B cell (primary cell): ENCODE measurements at places on chromosomes 13 and 19. TPM values are rescaled to one million over a fixed set of nuclear protein-coding genes. Genes with fewer than 3 reads are reported as not detected.
A peak's percentile ranks its signal among the peaks of the same experiment; 100 is the strongest.

DNA sequence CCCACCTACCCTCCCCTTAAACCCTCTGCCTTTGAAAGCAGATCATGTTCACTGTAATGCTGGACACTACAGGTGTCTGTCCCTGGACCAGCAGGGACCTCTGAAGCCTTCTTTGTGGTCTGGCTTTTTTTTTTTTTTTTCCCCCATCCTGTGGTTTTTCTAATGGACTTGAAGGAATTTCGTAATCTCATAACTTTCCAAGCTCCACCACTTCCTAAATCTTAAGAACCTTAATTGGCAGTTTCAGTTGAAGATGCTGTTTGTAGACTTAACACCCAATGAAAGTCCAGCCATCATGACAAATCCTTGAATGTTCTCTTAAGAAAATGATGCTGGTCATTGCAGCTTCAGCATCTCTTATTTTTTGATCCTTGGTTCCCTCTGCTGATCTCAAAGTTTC, 45.0 kb upstream of the LRCH1 start:
- no peaks in the 10 kb centered on the region for H3K27me3 ChIP-seq
- no peak overlapping the region for H3K4me3 ChIP-seq
- no peak for DNase-seq
- H3K4me1 ChIP-seq = no peaks in the 10 kb centered on the region
- no peaks in the 10 kb centered on the region for H3K36me3 ChIP-seq

DNA sequence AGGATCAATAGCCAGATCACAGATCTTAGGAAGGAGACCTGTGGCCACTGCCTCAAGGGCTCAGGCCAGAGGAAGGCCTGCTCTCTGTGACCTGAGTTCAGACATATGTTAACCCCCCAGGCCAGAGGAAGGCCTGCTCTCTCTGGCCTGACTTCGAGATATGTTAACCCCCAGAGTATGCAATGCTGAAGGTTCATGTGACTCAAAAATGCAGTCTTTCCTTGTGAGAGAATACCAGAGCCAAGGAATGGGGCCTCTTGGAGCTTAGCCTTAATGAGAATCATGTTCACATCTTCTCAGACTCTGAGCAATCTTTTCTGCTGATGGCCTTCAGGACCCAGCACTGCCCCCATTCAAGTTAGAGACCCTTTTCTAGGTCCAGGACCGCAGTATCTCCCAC, 36.7 kb downstream of the MBNL2 start:
- H3K4me1 ChIP-seq = peaks cover 34% of the 10 kb centered on the region
- no peaks in the 10 kb centered on the region for H3K27me3 ChIP-seq
- no peak for DNase-seq
- no peak overlapping the region for H3K27ac ChIP-seq
- no peak overlapping the region for H3K4me3 ChIP-seq

DNA sequence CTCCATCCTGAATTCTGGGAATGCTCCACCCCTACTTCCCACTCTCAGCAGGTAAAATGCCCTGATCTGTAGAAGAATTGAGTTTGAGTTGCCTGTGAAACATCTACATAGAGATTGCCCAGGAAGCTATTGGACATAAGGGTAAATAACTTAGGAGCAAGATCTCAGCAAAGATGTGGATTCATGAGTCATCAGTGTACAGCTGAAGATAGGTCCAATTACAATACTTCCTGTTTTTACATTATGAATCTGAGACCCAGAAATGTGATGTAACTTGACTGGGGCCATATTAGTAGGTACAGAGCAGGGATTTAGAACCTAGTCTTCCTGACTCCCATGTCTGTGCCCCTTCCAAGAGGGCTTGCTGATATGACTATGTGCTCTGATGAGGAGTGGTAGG, 79.4 kb upstream of the FNDC3A start:
- H3K27me3 ChIP-seq = peaks cover 5% of the 10 kb centered on the region
- no peaks in the 10 kb centered on the region for H3K4me1 ChIP-seq
- DNase-seq = no peak

MRI1 gene
- polyA plus RNA-seq = 82.2 and 118 TPM in 2 replicates

DNA sequence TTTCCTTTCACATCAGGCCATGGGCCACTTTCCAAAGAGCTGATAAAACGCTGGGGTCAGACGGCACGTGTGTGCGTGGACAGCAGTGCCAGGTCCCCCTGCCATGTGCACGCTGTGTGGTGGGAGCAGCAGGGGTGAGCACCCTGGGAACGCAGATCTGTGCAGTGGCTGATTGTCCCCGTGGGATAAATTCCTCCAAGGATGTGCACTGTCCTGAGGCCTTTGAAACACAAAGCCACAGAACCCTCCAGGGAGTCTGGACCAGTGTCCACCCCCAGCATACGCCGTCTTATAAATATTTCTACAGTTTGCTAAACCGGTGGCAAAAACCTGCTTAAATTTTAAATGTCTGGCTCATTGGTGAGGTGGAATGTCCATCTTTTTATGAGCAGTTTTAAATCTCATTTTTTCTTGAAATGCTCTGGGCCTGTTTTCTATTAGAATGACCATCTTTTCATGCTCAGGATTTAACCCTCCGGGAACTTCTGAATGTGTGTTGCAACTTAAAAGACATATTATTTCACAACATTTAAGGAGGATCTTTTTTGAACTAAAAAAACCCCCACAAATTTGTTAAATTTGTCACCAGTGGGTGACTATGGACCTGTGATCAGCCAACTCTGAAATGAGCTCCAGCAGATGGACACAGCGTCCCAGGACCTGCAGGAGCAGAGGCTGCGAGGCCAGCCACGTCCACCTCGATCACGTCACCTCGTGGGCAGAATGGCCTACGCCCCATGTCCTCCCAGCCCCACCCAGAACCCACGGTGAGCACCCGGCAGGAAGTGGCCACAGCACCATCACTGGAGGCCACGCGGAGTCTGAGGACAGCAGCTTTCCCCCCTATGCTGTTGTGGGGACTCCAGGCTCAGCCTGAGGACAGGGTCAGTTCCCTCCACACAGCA, 68.6 kb downstream of the RASA3 start:
- no peaks in the 10 kb centered on the region for H3K27me3 ChIP-seq
- peaks cover 23% of the 10 kb centered on the region for H3K36me3 ChIP-seq
- H3K4me1 ChIP-seq = peaks cover 70% of the 10 kb centered on the region
- no peak overlapping the region for H3K4me3 ChIP-seq
- H3K27ac ChIP-seq = peak overlapping the region; percentile 87

GRCh38 chr13:83211301-83211700, 671.0 kb downstream of the SLITRK1 start:
- H3K4me3 ChIP-seq = no peak overlapping the region
- no peaks in the 10 kb centered on the region for H3K36me3 ChIP-seq
- H3K27me3 ChIP-seq = no peaks in the 10 kb centered on the region
- H3K4me1 ChIP-seq = no peaks in the 10 kb centered on the region
- DNase-seq = no peak
